T-helper 2 cell (primary cell): ENCODE measurements at places on chromosomes 5 and 9.

DNA sequence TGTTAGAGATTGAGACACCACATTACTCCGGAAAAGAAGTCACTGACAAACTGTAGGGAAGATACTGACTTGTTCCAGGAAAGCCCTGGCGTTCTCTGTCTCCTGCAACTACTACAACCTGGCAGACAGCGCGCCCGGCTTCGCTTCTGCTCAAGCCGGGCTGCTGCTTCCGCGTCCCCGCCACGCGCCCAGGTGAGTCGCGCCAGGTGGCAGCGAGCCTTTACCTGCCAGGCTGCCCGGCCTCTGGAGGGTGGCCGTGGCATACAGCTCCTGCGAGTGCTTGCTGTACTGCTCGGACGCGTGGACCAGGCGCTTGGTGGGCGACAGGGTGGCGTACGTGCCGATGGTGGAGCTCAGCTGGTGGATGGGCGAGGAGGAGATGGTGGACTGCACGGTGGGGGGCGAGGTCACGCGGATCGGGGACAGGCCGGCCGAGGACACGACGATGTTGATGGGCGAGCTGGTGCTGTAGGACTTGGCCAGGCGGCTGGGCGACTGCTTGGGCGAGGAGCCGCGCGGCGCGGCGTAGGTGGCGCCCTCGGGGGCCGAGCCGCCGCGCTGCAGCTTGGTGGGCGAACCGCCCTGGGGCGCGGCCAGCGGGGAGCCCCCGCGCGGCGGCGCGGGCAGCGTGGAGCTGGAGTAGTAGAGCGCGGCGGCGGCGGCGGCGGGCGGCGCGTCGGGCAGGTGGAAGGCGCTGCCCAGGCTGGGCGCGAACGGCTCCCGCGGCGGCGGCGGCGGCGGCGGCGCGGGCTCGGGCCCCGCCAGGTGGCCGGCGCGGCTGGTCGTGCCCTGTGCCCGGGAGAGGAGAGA, 519.6 kb downstream of the CTNND2 start:
- DNase-seq = no peak

- no peak for DNase-seq
These were observed 12.5 kb upstream of the MAMDC2 start for GRCh38 chr9:70031141-70031545.

DNA sequence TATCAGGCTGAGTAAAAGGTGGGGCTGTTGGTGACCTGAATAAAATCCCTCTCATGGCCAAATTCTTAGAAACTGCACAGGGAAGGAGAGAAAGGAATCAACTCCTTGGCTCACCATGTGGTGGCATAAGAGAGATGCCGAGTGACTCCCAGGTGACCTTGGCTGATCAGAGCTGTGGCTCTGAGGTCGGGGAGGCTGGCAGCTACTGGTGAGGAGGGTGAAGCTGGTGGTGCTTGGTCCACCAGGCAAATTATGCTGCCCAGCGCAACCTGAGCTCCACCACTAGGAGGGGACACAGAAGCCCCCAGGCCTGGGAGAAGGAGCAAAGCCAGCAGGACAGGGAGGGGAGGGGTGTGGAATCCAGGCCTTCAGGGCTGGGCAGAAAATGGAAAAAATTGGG, 111.2 kb upstream of the IL12B start:
- no peak for DNase-seq

DNA sequence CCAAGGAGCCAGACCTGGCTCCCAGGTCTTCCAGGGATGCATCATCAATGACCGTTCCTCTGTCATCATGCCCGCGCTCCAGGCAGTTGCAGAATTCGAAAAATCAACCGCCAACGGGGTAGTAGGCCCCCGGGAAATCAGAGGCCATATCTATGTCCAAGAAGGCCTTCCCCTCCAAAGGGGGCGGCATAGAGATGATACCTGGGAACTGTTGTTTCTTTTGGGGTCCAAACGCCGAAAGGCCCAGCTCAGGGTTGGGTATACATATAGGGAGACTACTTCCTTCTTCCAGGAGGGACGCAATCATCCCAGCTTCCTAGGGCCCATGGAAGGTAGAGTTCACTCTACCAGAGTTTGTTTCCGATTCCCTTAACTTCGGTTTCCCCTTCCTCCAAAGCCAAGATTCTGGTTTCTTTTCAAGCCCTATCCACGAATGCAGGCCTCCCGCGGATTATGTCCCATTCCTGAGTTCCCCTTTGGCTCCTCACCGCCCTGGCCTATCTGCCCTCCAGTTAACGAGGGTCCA, 754 bp downstream of the DCAF12 start:
- no peak for DNase-seq

- no peak for DNase-seq
These were observed 6.2 kb upstream of the CD180 start for GRCh38 chr5:67202828-67203227.

DNA sequence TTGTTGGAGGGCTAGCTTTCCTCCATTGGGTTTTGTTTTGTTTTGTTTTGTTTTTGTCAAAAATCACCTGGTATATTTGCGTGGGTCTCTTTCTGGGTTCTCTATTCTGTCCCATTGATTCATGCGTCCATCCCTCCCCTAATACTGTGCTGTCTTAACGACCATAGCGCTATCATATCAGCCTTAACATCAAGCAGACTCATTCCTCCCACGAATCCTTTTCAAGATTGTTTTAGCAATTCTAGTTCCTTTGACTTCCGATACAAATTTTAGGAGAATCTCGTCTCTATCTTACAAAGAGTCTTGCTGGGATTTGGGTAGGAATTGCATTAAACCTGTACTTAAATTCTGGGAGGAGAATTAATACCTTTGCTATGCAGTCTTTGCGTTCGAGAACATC, 31.1 kb upstream of the RNF130 start:
- no peak for DNase-seq

DNA sequence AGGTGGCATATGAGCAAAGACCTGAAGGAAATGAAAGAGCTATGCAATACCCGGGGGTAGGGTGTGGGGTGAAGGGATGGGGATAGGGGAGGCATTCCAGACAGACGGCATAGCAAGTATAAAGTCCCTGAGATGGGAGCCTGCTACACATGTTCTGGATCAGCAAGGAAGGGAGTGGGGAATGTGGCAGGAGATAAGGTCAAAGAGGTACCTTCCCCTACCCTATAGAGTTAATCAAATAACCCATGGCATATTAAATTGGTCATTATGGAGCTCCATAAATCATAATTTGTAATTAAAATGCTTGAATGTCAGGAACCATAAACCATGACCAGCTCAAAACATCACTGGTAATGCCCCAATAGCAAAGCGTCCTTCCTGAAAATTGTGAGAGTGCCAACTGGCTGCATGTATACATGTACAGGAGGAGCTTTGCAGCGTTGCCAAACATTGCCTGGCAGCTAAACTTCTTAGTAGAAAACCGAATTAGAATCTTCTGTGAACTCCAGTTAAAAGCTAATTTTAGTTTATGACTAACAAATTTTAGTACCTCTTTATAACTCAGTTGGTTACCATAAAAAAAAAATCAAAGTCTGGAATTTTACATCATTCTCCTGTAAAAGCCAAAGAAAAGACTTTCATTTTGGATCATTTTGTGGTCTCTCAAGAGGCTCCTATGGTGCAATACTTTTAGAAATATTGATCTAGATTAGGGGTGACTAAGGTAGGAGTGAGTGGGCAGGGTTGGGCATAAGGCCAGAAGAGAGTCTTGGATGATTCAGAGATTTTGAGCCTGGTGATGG, 4.7 kb downstream of the DNAI1 start:
- DNase-seq = peak; percentile 14

DNA sequence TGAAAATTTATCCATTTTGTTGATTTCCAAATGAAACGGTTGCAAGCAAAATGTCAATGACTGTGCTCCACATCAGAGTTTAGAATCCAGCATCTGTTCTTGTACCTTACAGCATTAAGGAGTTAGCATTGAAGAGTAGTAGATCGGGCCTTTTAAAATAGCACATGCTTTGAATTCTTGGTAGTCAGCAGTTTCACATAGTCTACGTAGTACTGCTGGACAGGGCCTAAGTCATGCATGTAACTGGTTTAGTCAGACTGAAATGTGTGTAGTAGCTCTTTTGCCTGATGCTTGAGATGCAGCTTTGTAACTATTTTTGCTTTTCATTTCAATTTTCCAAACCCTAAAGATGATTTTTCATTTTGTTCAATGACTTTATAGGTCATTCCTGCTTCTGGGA, 19.8 kb downstream of the LECT2 start:
- DNase-seq = no peak

DNA sequence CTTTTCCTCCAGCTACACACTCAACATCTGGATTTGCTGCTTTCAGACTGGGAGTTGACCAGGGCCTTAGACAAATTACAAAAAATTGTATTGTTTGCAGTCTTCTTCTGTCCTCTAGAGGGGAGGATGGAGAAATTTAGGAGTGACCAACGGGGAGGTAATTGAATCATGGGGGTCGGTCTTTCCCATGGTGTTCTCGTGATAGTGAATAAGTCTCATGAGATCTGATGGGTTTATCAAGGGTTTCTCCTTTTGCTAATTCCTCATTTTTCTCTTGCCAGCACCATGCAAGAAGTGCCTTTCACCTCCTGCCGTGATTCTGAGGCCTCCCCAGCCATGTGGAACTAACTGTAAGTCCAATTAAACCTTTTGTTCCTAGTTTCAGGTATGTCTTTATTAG, 4.2 kb downstream of the IFNA8 start:
- DNase-seq = no peak
